ENCODE measurements at places on chromosomes 1 and 21.

- DNase-seq, result no peak
Observed at GRCh38 chr1:227298512-227299240, 19.6 kb downstream of the CDC42BPA start.

DNA sequence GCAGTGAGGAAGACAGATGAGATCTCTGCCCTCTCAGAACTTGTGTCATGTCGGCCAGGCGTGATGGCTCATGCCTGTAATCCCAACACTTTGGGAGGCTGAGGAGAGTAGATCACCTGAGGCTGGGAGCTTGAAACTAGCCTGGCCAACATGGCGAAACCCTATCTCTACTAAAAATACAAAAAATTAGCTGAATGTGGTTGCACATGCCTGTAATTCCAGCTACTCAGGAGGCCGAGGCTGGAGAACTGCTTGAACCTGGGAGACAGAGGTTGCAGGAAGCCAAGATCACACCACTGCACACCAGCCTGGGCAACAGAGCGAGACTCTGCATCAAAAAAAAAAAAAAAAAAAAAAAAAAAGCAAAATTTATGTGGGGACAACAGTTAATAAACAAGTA is 40.9 kb upstream of the RALGPS2 start:
- DNase-seq, result no peak

DNA sequence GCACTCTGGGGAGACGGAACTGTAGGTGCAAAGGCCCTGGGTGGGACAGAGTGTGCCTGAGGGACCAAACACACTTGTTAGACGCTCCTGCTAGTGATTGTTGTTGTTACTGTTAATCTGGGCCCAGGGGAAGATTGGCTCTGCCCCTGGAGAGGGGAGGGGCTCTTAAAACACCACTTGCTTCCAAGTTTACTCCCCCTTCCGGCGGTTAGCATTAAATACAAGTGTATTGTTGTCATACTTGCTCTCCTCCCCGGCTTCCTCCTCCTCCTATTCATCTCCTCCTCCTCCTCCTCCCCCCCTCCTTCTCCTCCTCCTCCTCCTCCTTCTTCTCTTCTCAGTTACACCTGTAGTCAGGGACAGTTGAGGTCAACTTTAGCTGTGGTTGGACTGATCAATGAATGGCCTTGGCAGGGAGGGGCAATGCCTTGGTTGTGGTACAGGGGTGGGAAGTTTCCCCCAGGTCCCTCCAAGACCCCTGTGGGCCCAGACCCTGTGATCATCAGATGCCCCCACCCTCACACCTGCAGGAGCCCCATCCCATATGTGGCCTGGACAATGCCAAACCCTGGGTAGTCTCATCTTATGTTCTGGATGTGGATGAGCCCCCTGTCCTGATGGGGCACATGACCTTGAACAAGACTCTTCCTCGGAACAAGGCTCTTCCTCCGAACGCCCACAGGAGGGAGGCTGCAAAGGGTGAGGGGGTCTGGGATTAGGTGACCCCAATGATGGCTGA is 217.3 kb downstream of the PTPRU start:
- peak; percentile 63 for DNase-seq

GRCh38 chr1:183635606-183636333 is at the start of gene ARPC5:
Gene ARPC5, minus strand, starts transcription at chr1:183635783. Its CDS starts 124 bp downstream, at chr1:183635659.
- peak; percentile 99 for DNase-seq

GRCh38 chr21:46386734-46387088 is 62.8 kb downstream of the PCNT start:
- no peak for DNase-seq

DNA sequence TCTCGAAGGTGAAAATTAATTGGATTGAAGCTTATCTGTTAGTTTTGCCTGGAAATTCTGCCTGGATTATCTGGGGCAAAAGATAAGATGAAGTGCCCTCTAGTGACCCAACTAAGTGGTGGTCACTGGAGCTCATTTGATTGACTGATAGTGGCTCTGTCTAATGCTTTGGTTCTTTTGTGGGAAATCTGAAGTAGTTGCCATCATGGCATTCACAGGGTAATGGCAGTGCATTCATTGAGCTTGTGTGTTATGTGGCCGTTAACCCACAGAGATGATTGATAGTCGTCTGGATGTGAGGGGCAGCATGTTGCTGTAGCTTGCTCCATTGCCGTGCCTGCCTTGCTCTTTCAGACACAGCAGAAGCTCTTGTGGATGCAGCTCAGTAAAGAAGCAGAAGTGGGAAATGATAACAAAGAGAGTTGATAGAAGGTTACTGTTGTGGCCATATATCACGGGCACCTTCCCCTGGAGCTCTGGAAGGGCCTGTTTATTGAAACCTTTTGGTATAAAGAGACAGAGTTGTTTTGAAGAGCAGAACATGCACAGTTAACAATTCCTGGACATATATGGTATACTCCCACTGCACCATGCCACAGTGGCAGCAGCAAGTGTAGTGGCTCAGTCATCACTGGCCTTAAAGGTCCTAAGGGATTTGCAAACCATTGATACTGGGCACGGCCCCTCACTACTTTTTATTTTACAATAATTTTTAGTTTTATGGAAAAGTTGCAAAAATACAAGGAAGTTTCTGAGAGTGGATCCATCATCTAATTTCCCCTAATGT is 42.0 kb downstream of the CXADR start:
- peak; percentile 12 for DNase-seq

- peak; percentile 93 for DNase-seq
Observed at GRCh38 chr1:108000620-108001111, 35.7 kb upstream of the VAV3 start.

- DNase-seq, result peak; percentile 29
Observed at GRCh38 chr1:100130552-100131077, 2.1 kb downstream of the SASS6 start.

DNA sequence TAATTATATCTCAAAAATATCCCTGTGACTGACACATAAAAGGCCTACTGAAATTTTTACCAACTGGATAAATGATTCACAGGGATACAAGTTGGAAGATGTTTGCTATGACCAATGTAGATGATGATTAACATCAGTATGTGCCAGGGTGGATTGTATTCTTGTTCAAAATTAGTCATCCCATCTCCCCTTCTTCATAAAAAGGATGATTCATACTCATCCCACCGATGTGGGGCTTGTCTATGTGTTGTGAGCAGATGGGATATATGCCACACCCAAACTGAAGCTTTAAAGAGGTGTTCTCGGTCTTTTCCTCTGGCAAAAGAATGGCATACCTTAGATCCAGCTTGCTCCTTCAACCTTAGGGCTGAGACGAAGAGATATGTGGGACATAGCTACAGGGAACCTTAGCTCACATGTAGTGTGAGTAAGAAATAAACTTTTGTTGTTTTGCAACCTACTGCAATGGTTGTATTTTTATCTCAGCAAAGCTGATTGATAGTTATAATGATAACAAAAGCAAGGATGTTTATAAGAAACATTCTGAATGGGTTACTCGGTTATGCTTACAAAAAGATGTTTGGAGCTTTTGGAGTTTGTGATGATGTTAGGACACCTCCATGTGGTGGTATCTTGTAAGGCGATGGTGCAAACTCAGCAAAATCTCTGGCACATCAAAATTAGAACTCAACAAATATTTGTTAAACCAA is 29.4 kb downstream of the SPATA17 start:
- peak; percentile 66 for DNase-seq

GRCh38 chr1:79549201-79549600 is 542.7 kb upstream of the ADGRL4 start:
- no peak for DNase-seq

GRCh38 chr1:156905651-156906050 is 12.1 kb downstream of the PEAR1 start:
- no peak for DNase-seq

GRCh38 chr1:100718581-100718980 is 961 bp upstream of the VCAM1 start:
- DNase-seq, result no peak

- no peak for DNase-seq
Observed at GRCh38 chr1:101379950-101380349, 143.1 kb downstream of the S1PR1 start.

GRCh38 chr1:202069662-202070061 is 53.1 kb upstream of the GPR37L1 start:
- no peak for DNase-seq

DNA sequence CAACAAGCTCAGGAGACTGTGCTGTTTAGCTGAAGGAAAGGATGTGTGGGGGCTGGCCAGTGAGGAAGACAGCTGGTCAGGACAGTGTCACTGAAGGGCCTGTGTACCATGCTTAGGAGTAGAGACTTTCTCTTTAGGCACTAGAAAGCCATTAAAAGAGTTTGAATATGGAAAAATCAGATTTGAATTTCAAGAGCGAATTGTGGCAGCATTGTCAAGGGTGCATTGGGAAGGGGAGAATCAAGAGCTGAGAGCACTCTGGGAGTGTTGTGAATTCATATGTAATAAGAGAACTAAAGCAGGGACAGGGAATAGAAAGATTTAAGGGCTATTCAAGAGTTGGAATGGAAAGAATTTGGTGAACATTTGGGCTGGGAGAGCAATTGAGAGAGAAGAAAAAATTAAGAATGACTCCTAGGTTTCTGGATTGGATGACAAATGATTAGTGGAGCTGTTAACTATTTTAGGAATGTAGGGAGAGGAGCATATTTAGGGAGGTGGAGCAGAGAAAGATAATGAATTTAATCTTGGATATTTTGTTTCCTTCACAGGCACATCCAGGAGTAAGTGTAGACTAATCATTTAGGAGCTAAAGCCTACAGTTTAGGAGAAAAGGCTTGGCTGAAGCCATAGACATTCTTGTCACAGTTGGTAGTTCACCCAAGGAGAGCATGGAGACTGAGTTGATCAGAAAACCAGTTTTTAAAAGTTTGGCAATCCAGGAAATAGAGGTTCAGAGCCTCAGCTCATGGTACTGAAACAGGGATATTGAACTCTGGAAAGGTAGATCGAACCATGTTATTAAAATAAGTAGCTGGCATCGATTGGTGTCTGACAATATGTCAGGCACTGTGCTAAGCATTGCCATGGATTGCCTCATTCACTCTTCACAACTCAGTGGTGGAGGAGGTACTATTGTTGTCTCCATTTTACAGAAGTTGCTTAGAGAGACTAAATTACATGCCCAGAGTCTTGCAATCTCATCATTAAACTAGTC is 23.1 kb upstream of the TOR3A start:
- DNase-seq, result peak; percentile 36

GRCh38 chr1:193320270-193320669 is 133.9 kb upstream of the B3GALT2 start:
- DNase-seq, result no peak

- no peak for DNase-seq
Observed at GRCh38 chr21:38468989-38469388, 29.3 kb downstream of the ERG start.

DNA sequence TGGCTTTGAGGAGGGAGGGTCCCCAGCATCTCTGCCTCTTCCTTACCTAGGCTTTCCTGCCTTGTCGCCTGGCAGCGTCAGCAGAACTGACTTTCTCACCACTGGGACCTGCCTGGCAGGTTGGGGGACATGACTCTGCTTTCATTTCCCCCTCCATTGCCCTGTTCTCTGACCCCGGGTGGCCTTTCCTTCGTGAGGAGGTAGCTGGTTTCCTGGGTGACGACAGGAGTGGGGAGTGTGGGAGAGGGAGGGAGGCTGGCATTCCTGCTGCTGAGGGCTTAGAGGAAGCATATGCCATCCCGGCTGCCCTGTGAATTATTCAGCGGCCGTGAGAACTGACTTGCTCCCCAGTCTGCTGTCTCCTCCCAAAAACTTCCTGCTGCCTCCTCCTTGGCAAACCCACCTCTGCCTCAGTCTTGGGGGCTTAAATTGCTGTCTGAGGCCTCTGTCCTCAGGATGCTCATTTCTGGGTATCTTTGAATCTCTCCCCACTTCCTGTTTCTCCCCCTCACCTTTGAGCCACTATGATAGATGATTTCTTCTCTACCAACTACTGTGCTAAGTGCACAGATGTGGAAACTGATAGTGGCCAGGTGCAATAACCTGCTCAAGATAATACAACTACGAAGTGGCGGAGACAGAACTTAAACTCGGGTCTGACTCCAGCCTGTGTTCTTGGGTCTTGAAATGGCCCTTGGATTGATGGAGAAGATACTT is 182.0 kb upstream of the CSF3R start:
- DNase-seq, result no peak

- peak; percentile 12 for DNase-seq
Observed at GRCh38 chr1:241475671-241476070, 43.9 kb downstream of the FH start.

DNA sequence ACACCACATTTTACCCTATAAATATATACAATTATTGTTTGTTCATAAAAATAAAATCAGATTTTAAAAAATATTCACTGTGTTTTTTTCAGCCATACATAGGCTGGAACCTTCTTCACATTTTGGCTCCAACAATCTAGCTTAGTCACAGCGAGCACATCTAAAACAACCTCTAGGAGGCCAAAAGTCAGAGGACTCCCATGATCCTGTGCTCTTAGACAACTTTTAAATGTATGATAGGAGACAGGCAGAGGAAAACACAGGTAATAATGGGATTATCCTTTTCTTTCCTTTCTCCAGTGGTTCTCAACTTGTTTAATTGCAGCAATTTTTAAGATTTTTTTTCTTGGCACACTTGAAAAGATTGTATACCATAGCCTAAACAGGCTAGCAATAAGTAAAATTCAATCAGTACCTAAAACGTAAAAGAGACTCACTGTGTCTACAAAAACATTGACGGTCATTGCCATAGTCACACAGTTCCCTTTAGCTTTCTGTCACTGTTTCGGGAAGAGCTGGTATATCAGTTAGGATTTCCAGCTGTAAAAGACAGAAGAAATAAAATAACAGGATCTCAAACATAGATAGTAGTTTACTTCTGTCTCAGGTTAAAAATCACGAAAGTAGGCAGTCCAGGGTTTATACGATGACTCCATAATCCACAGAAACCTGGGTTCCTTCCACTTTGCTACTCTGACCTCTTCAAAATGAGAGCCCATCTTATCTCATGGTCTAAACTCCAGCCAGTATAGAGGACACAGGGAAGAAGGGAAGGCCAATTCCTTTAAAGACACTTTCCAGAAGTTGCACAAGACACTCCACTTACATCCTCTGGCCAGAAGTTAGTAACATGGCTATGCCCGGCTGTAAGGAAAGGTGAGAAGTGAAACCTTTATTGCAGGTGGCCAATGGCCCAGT is 39.2 kb upstream of the CR1L start:
- DNase-seq, result no peak

DNA sequence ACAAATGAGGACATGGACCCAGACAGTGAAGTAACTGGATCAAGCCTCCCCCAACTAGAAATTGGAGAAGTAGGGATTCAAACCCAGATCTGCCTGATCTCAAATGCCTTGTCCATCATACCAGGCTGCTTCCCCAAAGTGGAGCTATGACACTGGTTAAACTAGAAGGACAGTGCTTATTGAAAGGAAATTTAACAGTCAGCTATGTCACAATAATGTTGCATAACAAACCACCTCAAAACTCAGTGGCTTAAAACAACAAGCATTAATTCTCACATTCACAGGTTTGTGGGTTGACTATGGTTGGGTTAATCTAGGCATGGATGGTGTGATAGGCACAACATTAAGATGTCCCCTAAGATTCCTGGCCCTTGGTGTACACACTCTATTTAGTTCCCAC is 107.1 kb downstream of the TAS1R2 start:
- DNase-seq, result no peak

All from fibroblast of pulmonary artery (primary cell).